Stimulated activated CD8-positive, alpha-beta memory T cell treated with anti-CD3 and anti-CD28 coated beads, Interleukin-2, amount 100 ng/mL, for 1 hour (primary cell): ENCODE measurements at places on chromosomes 6 and 20.

- DNase-seq = no peak
These were observed 444.1 kb downstream of the CBLN4 start for GRCh38 chr20:55561259-55561658.

DNA sequence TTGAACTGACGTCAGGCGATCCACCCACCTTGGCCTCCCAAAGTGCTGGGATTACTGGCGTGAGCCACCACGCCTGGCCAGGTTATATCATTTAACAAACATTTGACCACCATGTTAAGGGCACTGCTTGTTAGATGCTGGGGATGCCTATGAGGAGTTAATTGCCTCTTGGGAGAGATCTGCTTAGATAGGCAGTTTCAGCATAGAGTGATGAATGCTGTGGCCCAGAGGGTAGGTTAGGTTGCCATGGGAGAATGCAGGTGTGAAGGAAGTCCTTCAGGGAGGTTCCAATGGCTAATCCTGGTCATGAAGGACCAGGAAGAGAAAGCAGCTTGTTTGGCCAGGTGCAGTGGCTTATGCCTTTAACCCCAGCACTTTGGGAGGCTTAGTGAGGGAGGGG lies 17.0 kb downstream of the PHF20 start:
- no peak for DNase-seq

GRCh38 chr6:159008656-159009288 lies 8.8 kb upstream of the RSPH3 start:
- DNase-seq = no peak

DNA sequence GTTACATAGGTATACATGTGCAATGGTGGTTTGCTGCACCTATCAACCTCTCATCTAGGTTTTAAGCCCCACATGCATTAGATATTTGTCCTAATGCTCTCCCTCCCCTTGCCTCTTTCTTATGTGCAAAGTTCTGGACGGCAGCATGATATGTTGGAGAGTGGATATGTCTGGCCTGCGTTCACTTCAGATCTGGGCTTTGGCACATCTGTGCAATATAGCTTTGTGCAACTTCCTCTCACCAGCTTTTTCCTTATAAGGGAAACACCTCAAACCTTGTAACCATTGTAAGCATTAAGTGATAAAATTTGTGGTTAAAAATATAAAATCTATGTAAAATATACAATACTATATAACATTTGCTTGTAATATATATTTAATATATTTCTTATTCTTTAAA lies 288.0 kb downstream of the PHACTR1 start:
- DNase-seq = no peak

GRCh38 chr20:50580016-50580747 lies 70.0 kb downstream of the PTPN1 start:
- DNase-seq = peak; percentile 23

GRCh38 chr20:22453244-22454080 lies 130.9 kb downstream of the FOXA2 start:
- no peak for DNase-seq

- DNase-seq = no peak
These were observed 7.7 kb upstream of the ZKSCAN8 start for GRCh38 chr6:28134015-28134414.

DNA sequence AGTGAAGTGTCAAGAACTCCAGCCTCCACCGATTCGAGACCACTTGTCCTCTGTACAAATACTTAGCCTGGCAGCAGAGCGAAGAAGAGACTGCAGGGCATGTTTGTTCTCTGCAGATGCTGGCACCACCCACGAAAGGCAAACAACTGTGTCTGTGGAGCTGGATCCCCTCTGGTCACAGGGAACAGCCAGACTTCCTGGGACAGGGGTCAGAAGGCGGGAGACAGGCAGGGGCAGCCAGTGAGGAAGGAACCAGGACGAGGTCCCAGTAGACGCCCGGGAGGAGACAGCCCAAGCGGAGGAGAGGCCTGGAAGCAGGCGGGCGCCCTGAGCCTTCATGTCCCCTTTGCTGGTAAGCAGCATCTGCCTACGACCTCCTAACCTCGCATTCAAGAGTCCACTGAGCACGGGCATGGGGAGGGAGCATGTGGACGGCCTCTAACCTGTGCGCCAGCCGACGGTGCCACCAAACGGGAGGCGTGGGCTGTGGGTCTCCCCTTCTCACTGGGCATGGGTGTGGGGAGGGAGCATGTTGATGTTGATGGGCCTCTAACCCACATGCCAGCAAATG lies 265.5 kb downstream of the DLL1 start:
- DNase-seq = no peak

DNA sequence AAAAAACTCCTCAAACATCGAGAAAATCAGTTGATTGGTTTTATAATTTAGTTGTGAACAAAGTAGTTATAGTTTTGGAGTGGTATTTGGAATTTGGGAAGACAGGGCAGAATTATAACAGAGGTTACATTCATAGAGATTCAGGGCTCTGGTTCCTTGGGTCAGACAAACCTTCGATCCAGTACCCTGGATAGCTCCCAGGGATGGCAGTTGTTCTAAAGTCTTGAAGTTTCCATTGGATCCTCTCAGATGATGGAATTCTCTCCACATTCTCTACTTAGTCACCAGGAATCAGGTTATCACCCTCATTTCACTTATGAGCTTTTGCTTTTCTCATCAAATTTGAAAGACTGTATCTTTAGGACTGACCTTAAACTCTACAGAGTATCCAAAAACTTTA lies 285.1 kb downstream of the CENPW start:
- DNase-seq = no peak

GRCh38 chr6:152981989-152982903 lies 595 bp downstream of the FBXO5 start:
- DNase-seq = no peak

GRCh38 chr6:154428897-154429296 lies 72.3 kb upstream of the IPCEF1 start:
- DNase-seq = no peak

DNA sequence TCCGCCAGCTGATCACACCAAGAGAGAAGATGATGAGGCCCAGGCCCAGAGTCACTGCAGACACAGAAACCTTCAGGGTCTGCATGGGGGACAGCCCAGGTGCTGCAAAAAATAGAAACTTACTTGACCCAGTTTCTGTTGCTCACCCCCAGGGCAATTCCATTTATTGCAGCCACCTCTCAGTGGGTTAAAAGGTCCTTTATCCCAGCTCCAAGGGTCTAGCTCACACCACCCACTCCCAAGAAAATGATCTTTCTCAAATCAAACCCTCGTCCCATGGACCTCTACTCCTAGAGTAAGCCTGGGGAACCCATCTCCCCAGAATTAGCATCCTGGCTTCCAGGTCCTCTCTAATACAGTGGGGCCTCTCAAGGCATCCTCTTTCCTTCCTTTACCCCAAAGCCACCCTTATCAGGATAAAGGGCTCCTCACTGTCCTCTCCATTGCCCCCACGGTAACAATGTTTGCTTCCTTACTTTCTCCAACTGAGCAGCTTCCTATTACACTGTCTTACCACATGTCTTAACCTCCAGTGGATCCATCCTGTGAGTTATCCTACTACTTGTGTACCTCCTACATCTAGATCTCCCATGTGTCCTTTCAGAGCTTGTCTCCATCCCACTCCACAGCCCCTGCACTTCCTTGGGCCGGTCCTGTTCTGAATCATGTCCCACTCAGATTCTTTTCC lies 5.1 kb downstream of the HLA-DMB start:
- no peak for DNase-seq

DNA sequence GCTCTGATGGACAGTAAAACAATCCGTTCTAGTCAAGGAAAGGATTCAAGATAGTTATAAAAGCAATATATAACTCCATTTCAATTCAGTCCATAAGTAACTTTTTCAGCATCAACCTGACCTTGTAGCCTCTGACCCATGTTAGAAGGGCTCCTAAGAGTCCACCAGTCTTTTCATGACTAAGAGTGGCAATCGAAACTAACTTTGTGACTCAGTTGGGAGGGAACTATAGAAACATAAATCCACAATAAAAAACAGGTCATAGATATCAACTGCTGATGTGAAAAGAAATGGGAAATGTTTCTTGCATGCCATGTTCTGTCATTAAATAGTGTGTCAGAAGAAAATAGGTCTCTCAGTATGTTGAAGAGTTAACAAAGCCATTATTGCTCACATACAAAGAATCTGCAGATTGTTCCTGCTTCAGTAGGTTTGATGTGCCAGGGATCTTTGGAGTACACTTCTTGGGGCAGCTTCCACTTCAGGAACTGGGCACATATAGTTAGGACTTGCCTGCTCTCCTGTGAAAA lies 16.2 kb upstream of the RBL1 start:
- no peak for DNase-seq

DNA sequence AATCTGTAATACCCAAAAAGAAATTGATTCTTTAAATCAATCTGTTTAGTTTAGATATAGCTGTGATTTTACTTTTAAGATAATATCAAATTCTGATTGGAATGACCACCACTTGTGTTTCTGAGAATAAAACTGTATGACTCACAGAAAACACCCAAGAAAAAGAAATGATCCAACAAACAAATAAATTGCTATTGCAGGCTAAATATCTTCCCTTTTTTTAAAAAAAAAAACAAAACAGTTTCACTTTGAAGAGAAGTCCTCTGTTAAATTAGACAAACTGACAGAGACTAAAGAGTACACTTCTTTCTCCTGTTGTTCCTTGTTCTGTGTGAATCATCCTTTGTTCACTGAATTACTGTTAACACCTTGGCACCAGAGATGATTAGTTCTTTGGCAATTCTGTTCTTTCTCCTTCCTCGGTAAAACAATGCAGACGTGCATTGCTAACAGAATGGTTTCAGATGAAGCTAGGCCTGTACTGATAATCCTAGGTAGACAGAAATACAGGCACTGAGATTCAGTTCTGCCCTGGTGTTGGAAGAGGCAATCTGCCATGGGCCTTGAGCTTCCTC lies 895.2 kb upstream of the CITED2 start:
- DNase-seq = no peak

DNA sequence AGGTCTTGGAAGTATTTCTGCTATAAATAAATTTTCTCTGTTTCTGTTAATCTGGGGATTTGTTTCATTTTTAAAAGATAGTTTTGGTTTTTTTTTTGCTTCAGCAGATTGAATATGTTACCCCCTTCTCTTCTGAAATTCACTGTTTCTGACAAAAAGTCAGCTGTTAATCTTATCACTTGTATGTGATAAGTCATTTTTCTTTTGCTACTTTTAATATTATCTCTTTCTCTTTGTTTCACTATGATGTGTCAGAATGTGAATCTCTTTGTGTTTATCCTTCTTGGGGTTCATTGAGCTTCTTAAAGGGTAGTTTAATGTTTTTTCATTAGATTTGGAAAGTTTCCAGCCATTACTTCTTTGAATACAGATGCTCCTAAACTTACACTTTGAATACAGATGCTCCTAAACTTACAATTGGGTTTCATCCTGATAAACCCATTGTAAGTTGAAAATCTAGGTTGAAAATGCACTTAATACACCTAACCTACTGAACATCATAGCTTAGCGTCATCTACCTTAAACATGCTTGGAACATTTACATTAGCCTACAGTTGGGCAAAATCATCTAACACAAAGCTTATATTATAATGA lies 154.2 kb upstream of the COL21A1 start:
- no peak for DNase-seq

GRCh38 chr6:43940071-43940392 lies 170.0 kb downstream of the VEGFA start:
- no peak for DNase-seq

DNA sequence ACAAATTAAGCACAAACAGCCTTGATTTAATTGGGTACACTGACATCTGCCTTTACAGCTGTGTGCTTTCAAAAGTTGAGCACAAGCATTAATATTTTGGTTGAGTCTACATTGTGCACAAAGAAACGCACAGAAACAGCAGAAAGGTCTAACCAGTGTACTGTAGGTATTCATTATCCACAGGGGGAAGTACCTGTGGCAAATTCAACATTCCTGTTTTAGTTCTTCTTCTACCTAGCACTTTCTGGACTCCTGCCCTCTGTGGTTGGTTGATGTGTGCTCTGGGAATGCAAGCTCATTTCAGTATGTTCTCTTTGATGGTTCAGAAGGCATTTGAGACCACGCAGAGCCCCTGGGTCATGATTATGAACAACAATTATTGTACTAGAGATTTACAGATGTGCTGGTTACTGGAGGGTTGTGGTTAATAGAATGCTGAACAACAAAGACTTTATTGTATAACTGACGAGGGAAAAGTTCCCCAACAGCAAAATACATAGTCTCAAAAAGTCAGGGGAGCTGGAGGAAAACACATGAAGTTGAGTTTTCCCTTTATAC lies 26.6 kb upstream of the DAAM2 start:
- DNase-seq = no peak

DNA sequence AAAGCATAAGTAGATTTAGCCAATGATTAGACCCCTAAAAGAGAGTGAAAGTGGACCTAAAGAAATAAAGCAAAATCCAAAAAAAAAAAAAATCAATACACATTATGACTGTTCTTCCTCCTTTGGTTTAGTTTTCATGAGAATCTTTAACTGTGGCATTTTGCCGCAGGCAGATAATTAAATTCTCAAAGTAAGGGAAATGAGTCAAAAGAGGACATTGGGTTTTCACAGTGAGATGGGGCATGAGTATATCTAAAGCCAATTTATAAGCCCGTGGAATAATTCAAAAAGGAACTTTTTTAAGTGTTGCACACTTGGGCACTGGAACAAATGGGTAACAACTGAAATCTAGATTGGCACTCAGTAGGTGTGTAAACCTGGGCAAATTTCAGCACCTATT lies 230.3 kb downstream of the PKHD1 start:
- no peak for DNase-seq

DNA sequence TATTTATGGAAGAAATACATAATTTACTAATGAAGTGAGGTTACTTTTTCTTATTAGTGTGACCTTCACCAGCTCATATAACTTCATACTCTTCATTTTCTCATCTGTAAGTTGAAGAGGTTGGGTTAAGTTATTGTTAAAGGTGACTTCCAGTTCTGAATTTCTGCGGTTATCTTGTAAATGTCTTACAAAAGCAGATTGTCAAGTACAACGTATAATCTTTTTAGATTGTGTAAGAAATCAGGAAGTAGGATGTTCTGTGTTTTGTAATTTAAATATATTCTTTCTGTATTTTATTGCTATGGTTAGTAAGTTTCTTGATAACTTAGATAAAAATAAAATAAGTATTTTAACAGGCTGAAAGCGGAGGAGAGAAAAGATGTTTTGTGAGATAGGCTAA lies 12.0 kb downstream of the WTAP start:
- no peak for DNase-seq

DNA sequence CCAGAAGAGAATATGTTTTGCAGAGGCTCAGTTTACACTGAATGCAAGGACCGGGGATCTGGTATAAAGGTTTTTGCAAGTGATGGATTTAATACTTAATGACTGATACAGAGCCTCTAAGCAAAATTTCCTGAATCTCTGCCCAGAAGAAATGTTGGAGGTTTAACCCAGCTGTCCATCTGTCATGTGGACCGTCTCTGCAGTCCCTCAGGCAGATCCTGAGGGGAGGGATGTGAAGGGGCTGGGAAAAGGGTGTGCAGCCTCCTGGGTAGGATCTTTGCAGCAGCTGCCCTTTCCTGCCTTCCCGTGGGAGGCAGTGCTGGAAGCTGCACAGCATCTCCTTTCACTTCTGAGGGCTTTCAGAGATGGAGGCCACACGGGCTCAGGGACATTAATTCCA lies 207.0 kb downstream of the SLC24A3 start:
- no peak for DNase-seq
